CD4-positive, alpha-beta memory T cell (primary cell): ENCODE measurements at places on chromosomes 5 and 9. TPM values are rescaled to one million over a fixed set of nuclear protein-coding genes. Genes with fewer than 3 reads are reported as not detected.

GRCh38 chr9:61673247-61673646, 483.4 kb downstream of the SPATA31A7 start:
- no peaks in the 10 kb centered on the region for H3K27me3 ChIP-seq
- H3K4me1 ChIP-seq, result no peaks in the 10 kb centered on the region
- no peaks in the 10 kb centered on the region for H3K36me3 ChIP-seq

GRCh38 chr5:60463179-60463868, 236.6 kb downstream of the DEPDC1B start:
- no peaks in the 10 kb centered on the region for H3K4me1 ChIP-seq
- H3K27ac ChIP-seq, result no peak overlapping the region
- no peak for DNase-seq
- H3K36me3 ChIP-seq, result no peaks in the 10 kb centered on the region
- H3K27me3 ChIP-seq, result no peaks in the 10 kb centered on the region

GRCh38 chr9:121218357-121219027, 16.8 kb upstream of the RAB14 start:
- no peaks in the 10 kb centered on the region for H3K4me1 ChIP-seq
- no peak overlapping the region for H3K4me3 ChIP-seq
- DNase-seq, result no peak
- H3K27ac ChIP-seq, result no peak overlapping the region
- no peaks in the 10 kb centered on the region for H3K36me3 ChIP-seq

DNA sequence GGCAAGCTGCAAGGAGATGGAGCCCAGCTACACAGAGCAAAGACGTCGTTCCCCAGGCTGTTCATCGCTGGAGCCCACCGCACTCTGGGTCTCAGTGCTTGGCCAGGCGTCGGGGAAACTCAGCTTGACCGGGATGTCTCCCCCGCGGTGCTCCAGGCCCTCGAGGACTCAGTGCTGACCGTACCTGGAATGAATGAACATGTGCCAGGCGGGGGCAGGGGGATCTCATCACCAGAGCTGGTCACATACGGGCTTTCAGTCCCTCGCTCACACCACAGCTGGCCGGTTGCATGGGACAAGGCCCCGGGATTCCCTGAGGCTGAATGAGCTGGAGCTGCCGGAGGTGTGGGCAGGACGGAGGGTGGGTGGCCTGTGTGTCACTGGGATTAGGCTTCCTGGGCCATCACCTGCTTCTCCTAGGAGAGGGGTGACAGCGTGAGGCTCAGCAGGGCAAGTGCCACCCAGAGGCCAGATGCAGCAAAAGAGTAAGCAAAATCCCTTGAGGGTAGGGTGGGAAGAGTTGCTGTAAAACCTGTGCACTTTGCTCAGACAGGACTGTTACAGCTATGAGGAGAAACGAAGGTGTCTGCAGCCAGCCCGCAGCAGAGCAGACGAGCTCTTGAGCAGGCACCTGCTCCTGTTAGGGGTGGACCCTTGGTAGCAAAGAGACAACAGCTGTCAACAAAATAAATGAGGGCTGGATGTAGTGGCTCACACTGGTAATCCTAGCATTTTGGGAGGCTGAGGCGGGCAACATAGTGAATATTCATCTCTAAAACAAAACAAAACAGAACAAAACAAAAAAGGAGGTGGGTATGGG, 70.7 kb upstream of the RAPGEF1 start:
- no peak for DNase-seq
- H3K36me3 ChIP-seq, result no peaks in the 10 kb centered on the region
- H3K4me3 ChIP-seq, result no peak overlapping the region
- no peaks in the 10 kb centered on the region for H3K27me3 ChIP-seq

- no peaks in the 10 kb centered on the region for H3K27me3 ChIP-seq
- DNase-seq, result no peak
- no peaks in the 10 kb centered on the region for H3K4me1 ChIP-seq
- no peak overlapping the region for H3K27ac ChIP-seq
These were observed 36.5 kb downstream of the KCNIP1 start for GRCh38 chr5:170540271-170540670.

GRCh38 chr5:32565145-32565544, 20.2 kb upstream of the SUB1 start:
- no peaks in the 10 kb centered on the region for H3K36me3 ChIP-seq
- no peaks in the 10 kb centered on the region for H3K4me1 ChIP-seq
- no peak overlapping the region for H3K4me3 ChIP-seq
- no peak overlapping the region for H3K27ac ChIP-seq
- no peak for DNase-seq

GRCh38 chr5:137254119-137255090, 244.7 kb downstream of the SPOCK1 start:
- no peak overlapping the region for H3K27ac ChIP-seq
- H3K36me3 ChIP-seq, result no peaks in the 10 kb centered on the region
- H3K4me1 ChIP-seq, result no peaks in the 10 kb centered on the region
- DNase-seq, result no peak
- H3K27me3 ChIP-seq, result no peaks in the 10 kb centered on the region

DNA sequence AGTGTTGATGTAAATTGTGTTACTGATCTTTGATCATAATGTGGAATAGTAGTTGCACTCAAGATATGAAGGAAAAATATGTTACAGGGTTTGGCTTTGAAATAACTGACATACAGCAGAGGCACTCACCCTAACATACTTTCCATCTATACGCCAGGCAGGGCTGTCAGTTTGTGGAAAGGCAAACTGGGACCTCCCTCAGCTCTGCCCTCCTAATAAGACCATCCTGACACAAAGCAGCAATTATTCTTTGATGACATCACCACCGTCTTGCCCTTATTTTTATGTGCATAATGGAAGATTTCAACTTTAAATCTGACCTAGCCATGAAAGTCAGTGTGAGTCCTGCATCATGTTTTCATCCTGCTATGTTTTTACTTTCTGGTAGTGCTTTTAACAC, 42.9 kb downstream of the ITGA1 start:
- H3K36me3 ChIP-seq, result no peaks in the 10 kb centered on the region
- no peak overlapping the region for H3K4me3 ChIP-seq
- H3K27me3 ChIP-seq, result no peaks in the 10 kb centered on the region
- DNase-seq, result no peak
- H3K4me1 ChIP-seq, result no peaks in the 10 kb centered on the region
- no peak overlapping the region for H3K27ac ChIP-seq

- H3K4me3 ChIP-seq, result no peak overlapping the region
- no peaks in the 10 kb centered on the region for H3K36me3 ChIP-seq
- H3K27me3 ChIP-seq, result no peaks in the 10 kb centered on the region
- H3K4me1 ChIP-seq, result peaks cover 5% of the 10 kb centered on the region
- no peak for DNase-seq
These were observed 24.2 kb downstream of the LSM11 start for GRCh38 chr5:157767689-157768088.

DNA sequence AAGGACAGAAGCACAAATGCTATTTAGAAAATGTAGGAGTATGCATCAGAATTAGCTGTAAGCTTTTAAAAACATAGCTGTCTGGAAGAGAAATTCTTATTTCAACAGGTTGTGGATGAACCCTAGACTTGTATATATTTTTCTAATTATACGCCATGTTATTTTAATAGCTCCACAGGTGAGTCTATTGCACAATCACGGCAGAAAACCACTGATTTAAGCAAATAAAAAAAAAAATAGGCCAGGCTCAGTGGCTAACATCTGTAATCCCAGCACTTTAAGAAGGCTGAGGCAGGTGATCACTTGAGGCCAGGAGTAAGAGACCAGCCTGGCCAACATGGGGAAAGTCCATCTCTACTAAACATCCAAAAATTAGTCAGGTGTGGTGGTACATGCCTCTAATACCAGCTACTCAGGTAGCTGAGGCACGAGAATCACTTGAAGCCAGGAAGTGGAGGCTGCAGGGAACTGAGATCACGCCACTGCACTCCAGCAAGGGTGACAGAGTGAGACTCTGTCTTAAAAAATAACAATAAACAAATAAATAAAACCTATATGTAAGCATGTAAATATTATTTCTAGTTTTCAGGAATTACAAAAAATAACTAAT, 11.7 kb downstream of the TRIM23 start:
- H3K36me3 ChIP-seq, result peaks cover 59% of the 10 kb centered on the region
- H3K27me3 ChIP-seq, result no peaks in the 10 kb centered on the region
- no peaks in the 10 kb centered on the region for H3K4me1 ChIP-seq
- H3K27ac ChIP-seq, result no peak overlapping the region

GRCh38 chr5:153619771-153620170, 129.3 kb downstream of the GRIA1 start:
- DNase-seq, result no peak
- H3K27me3 ChIP-seq, result no peaks in the 10 kb centered on the region
- no peaks in the 10 kb centered on the region for H3K4me1 ChIP-seq
- H3K36me3 ChIP-seq, result no peaks in the 10 kb centered on the region

- peaks cover 3% of the 10 kb centered on the region for H3K27me3 ChIP-seq
- H3K36me3 ChIP-seq, result no peaks in the 10 kb centered on the region
- H3K4me3 ChIP-seq, result no peak overlapping the region
- no peak overlapping the region for H3K27ac ChIP-seq
These were observed 14.2 kb upstream of the C5orf46 start for GRCh38 chr5:147920420-147921030.

DNA sequence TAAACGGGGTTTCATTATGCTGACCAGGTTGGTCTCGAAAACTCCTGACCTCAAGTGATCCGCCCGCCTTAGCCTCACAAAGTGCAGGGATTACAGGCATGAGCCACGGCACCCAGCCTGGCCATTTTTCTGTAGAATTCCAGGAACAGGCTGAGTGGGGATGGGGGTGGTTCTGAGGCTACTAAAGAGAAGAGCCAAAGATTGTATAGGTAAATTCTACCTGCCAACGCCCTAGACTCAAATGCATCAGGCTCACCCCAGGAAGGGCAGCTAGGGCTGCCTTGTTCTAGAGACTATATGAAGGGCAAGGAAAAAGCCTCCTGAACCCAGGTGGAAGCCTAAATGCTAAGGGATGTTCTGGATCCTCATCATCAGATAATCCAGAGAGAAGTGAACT, 1.6 kb upstream of the C5orf52 start:
- no peak for DNase-seq
- H3K36me3 ChIP-seq, result no peaks in the 10 kb centered on the region
- H3K27me3 ChIP-seq, result no peaks in the 10 kb centered on the region
- H3K4me3 ChIP-seq, result no peak overlapping the region

- H3K4me3 ChIP-seq, result no peak overlapping the region
- H3K36me3 ChIP-seq, result no peaks in the 10 kb centered on the region
- peaks cover 7% of the 10 kb centered on the region for H3K4me1 ChIP-seq
- peak; percentile 0 for DNase-seq
- no peak overlapping the region for H3K27ac ChIP-seq
These were observed 12.2 kb upstream of the HSPB3 start for GRCh38 chr5:54443270-54443669.

GRCh38 chr5:42974536-42974935, 65.6 kb downstream of the ANXA2R start:
- no peaks in the 10 kb centered on the region for H3K4me1 ChIP-seq
- no peak overlapping the region for H3K27ac ChIP-seq
- no peak overlapping the region for H3K4me3 ChIP-seq

DNA sequence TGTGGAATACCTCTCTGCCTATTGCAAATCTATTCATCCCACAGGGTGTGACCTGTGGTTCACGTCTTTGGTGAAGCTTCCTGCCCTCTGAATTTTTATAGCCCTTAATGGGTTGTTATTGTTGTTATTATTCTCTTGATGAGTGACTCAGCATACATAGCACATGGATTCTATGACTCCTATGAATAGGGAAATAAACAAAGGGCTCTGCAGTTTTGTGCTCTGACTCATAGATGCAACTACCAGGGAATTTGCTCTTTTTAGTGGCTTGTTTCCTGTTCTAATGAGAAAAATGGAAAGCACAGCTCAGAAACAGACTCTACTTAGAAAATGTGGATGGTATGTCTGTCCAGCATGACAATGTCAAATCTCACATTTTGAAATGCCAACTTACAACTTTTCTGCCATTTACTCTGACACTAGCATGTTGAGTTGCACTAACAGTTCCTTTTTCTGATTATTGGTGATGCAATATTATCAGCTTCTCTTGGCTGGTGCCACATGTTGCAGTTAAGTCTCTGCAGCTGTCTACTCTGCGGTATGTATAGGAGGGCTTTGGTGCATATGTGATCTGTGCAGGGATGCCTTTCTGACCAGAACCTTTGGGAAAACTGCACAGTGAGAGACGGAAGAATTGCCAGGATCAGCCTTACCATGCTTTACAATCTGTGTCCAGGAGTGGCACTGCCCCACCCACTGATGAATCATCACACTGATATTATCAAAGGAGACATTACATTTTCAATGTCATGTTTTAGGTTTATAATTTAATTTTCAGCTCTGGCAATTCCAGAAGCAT, 996.4 kb upstream of the WWC1 start:
- DNase-seq, result no peak
- no peaks in the 10 kb centered on the region for H3K36me3 ChIP-seq
- H3K27me3 ChIP-seq, result no peaks in the 10 kb centered on the region
- no peaks in the 10 kb centered on the region for H3K4me1 ChIP-seq

- H3K27me3 ChIP-seq, result no peaks in the 10 kb centered on the region
- H3K4me3 ChIP-seq, result no peak overlapping the region
- no peaks in the 10 kb centered on the region for H3K4me1 ChIP-seq
These were observed 43.2 kb downstream of the MRRF start for GRCh38 chr9:122307925-122308324.

DNA sequence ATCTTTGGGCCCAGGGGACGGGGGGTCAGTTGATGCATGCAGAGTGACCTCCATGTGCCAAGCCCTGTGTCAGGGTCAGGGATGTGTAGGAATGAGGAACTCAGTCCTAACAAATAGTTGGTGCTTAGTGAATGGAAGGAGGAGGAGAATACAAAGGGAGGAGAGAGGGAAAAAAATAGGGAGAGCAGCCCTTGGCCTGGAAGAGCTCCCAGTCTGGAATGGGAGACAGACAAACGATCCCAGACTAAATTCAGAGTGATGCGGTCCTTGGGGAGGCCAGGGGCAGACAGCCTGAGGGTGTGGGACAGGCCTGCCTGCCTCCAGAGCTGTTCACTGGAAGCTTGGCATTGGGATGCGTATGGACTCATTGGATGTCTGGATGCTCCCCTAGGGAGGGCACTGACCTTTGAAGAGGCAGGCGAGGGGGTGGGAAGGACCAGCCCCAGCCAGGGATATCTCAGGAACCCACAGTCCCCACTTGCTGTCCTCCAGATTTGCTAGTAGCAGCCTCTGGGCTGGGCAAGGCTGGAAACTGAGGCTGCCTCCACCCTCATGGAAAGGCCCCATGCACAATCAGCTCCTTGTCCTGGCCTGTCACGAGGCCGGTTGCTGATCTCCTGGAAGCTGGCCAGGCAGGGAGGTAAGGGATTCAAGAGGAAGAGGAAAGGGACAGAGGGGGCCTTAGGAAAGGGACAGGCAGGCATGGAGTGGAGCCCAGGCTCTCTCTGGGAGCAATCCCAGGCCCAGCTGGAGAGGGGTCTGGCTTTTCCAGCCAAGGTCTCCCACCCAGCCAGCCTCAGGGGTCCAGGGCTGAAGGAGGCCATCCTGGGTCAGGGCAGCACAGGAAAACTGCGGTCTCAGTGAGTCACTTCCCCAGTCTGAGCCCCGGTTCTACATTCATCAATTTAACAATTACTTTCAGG, 69.0 kb upstream of the GGTA1 start:
- H3K27me3 ChIP-seq, result no peaks in the 10 kb centered on the region
- H3K4me1 ChIP-seq, result no peaks in the 10 kb centered on the region
- no peak overlapping the region for H3K4me3 ChIP-seq
- no peak for DNase-seq

Gene CDKN2AIPNL
- total RNA-seq, result 14.7 TPM

Gene PCSK5
- total RNA-seq, result 8.4 TPM

Gene IL4
- total RNA-seq, result not detected

Gene GABRG2
- not detected for total RNA-seq

Gene C5orf46
- not detected for total RNA-seq

Gene ENTREP1
- 0.20 TPM for total RNA-seq

Gene SLC46A2
- not detected for total RNA-seq

Gene ARPC5L
- 26.8 TPM for total RNA-seq

Gene LRRC19
- not detected for total RNA-seq

Gene UBE2D2
- total RNA-seq, result 160 TPM

Gene CER1
- not detected for total RNA-seq

Gene LHFPL2
- total RNA-seq, result 2.7 TPM

Gene CCDC187
- total RNA-seq, result not detected
